Mucosa of descending colon (tissue), 3 donors: ENCODE measurements at places on chromosomes 4 and X. TPM values are rescaled to one million over a fixed set of nuclear protein-coding genes. Genes with fewer than 3 reads are reported as not detected.

DNA sequence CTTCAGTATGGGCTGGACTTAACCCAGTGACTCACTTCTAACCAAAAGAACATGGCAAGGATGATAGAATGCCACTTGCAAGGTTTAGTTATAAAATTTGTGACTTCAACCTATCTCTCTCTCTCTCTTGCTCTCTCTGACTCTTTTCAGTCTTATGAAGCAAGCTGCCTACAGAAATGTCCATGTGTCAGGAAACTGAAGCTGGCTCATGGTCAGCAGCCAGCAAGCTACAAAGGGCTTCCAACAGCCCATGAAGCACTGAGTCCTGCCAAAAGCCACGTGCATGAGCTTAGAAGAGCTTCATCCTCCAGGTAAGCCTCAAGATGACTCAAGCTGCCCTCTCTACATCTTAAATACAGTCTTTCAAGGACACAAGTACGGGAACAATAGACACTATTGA is 100.3 kb downstream of the HS3ST1 start:
- no peak for DNase-seq

DNA sequence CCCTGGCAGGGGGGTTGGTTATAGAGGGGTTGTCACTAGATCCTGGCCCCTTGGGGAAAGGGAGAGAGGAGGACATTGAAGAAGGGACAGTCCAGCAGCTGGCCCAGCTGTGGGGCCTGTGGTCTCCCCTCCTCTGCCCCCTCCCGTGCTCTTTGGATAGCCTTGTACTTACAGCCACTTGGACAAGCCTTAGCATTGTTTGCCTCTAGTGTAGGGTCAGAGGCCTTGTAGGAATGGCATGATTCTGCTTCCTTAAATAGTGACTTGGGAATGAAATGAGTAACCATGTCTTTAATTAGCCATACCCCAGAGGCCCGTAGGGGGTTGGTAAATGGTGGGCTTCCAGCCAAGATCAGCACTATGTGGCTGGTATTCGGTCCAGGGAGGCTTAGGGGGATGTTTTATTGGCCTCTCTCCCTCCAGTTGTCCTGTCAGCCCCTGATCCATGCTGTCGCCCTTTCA is 230.6 kb downstream of the PTTG2 start:
- DNase-seq, result no peak

The PDGFC gene
- total RNA-seq, result 27.9 TPM

The CABS1 gene
- total RNA-seq, result not detected

The SAGE1 gene
- not detected for total RNA-seq
